ENCODE measurements at places on chromosomes 11 and 22.

DNA sequence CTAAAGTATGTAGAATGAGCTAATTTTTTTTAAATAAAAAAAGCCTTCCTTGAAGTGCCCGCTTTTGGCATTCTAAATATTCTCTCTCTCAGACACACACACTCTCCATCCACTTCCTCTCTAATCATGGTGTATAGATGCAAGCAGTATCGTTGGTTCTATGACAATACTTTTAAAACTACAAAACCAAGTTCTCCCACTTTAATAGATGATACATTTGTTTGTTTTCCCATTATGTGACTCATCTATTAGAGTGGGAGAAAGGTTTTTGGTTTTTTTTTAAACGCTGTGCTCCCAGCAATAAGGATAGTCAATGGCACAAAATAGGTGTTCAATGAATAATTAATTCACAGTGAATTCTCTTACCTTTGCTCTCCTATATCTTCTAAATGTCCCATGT is 44.6 kb downstream of the FZD4 start:
- DNase-seq, result no peak

- no peak for DNase-seq
Observed at GRCh38 chr22:24066865-24067264, 55.8 kb downstream of the CABIN1 start.

DNA sequence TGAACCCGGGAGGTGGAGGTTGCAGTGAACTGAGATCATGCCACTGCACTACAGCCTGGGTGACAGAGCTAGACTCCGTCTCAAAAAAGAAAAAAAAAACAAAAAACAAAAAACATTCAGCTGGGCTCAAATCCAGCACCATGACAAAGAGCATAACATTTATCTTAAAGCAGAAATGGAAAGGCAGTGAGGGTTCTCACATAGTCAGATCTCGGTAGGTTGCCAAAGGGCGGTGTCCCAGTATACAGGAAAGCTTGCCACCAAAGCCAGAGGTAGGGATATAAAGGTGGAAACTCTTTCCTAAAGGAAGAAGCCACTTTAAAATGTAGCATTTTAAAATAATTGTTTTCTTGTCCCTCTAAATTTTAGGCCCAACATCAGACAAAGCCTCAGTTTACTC is 22.4 kb upstream of the CAPRIN1 start:
- DNase-seq, result no peak

- DNase-seq, result no peak
Observed at GRCh38 chr11:107679255-107680024, 32.4 kb downstream of the SLN start.

DNA sequence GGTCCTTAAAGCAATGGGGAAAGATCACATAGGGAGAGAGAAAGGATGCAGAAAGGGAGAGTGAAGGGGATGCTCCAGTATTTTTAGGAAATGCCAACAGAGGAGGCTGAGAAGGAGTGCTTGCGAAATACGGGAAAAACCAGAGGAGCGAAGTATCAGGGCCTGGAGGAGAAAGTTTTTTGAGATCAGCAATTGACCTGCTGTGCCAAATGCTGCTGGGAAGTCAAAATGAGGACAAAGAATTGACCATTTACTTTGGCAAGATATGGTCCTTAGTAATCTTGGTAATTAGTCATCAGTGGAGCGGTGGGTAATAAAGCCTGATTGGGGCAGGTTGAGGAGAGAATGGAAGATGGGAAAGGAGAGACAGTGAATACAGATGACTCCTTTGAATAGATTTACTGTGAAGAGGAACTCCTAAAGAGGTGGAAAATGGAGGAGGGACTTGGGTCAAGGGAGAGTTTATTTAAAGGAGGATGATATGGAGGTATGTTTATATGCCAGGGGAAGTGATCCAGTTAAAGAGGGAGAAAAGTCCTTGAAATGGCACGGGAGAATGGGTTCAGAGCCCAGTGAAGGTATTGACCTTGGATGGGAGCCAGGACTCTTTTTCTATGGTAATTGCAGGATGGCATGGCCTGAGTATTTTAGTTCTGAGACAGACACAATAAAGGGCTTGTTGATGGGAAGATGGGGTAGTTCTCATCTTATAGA is 111.5 kb downstream of the PKNOX2 start:
- no peak for DNase-seq

DNA sequence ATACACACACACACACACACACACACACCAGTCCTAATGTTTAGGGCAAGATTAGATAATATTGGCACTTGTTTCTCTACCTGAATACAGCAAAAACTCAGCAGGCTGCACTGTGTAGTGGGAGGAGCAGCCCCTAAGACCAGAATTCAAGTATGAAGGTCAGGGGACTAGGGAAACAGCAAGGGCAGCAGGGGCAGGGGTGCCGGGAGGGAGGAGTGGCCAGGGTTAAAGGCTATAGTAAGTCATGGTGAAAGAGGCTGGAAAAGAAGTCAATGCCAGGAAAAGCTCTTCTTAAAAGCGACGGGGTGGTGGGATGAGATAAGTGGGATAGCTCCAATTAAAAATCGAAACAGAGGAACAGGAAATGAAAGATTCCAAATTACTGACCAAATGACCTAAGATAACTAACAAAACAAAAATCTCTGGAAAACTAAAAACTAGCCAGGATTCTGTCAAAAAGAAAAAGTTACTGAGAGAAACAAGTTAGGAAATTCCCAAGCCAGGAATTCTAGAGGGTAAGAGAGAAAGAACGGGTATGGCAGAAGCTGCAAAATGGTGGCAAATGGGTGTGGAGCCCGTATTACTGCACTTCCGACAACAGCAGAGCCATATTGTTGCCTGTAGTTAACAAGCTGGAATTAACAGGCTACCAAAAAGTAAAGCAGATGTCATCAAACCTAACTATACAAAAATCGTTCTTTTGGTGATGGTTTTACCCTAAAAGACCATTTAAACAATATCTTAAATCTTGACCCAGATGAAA is 1.3 kb downstream of the ASCL3 start:
- no peak for DNase-seq

GRCh38 chr11:11230802-11231562 is 122.1 kb downstream of the CSNK2A3 start:
- DNase-seq, result no peak

DNA sequence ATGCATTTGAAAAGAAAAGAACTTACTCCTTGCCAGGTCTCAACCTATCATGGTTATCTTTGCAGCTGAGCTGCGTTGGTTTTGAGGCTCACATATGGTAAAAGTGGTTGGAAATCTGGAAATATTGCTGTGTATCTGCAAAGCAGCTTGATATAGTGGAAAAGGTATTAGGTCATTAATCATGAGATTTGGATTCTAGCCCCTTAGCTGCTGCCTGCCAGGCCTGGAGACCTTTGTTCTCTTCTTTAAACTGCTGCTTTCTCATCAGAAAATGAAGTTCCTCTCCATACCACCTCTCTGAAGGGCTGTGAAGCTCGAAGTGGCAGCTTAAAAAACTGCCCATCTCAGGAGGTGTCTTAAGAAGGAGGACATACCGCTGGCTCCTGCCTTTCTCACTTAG is 5.7 kb downstream of the PPARA start:
- DNase-seq, result no peak

- DNase-seq, result no peak
Observed at GRCh38 chr11:44561964-44562734, 3.3 kb upstream of the CD82 start.

GRCh38 chr11:64074239-64074638 is 38.5 kb downstream of the FLRT1 start:
- no peak for DNase-seq

- no peak for DNase-seq
Observed at GRCh38 chr11:112437096-112437495, 176.4 kb upstream of the PLET1 start.

DNA sequence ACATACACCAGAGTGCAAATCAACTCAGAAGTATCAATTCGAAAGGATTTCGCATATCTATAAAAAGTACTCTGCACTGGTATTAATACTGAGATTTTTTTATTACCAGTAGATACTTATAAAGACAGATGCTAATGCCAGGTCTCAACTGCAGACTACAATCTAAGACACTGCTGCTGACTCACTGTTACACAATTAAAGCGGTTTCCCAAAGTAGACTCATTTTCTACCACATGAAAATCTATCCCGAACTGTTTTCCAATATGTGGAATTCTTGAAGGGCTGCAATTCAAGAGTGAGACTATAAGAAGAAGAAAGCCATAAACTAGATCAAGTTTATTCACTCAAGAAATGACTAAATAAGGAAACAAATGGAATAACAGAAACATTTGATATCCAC is 57.2 kb upstream of the ARHGAP32 start:
- no peak for DNase-seq

- DNase-seq, result no peak
Observed at GRCh38 chr11:82494988-82495432, 238.7 kb downstream of the FAM181B start.

DNA sequence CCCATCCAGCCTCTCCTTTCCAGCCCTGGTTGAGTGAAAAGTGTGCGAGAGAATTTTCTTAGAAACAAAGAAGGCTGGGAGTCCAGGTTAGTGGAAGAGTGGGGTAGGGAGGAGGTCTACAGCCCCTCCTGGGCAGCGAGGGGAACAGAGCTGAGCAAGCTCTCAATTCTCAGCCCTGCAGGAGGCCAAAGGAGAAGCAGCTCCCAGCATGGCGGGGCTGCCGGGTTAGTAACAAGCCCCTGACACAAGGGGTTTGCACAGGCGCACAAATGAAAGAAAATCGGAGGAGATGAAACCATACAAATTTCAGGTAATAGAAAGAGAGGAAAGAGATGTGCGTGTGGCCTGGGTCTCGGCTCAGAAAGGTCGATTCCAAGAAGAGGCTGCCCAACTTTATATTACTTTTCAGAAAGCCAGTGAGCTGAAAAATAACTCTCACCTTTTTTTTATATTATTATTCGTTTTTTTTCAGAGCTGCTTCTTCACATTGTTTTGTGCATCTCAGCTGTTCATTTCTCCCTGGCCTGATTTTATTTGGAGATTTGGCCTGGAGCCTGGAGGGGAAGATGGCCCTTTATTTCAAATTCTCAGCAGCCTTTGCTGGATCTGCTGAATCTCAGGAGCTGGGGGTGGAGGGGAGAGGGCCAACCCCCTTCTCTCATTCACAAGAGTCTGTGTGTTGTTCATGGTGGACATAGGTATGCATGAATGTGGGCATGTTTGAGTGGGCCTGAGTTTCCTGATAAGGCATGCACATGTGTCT is 583.2 kb downstream of the BUD13 start:
- no peak for DNase-seq

- DNase-seq, result no peak
Observed at GRCh38 chr22:46362934-46363515, 27.5 kb downstream of the TRMU start.

DNA sequence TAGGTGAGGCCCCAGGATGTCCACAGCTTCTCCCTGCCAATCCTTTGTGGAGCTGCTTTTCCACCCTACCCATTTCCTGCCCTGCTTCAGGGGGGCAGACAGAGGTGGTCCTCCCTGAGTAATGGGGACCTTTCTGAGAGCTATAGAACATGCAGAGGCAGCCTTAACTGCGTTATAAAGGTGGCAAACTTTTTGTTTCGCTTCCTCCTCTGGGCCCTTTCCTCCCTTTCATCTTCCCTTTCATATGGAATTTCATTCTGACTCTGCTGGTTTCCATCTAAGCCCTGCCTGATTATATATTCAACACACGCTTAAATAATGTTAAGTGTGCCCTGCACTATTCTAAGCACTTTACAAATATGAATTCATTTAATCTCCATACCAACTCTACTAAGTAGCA is 169.3 kb upstream of the E2F8 start:
- no peak for DNase-seq

DNA sequence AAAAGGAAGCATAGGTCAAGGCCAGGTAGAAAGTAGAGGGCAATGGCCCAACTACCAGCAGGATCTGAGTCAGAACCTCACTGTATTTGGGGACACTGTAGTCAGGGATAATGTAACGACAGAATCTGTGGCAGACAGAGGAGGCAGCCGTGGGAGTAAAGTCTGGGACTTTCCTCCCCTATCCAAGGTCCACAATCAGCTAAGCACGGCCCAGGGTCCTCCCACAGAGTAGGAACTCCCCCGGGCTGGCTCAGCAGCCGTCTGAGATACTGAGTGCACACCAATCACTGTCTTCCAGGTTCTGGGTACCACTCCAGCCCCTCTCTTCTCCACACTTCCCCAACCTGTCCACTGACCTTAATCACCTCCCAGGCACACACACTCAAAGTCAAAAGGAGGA is 3.2 kb downstream of the IGSF9B start:
- no peak for DNase-seq
